ENCODE measurements at places on chromosomes 16 and 17.
A peak's percentile ranks its signal among the peaks of the same experiment; 100 is the strongest.

- peak; percentile 51 for DNase-seq
Observed at GRCh38 chr16:84672276-84673202, 24.2 kb downstream of the KLHL36 start.

GRCh38 chr17:57158325-57158724 is 73.3 kb downstream of the AKAP1 start:
- no peak for DNase-seq

GRCh38 chr17:80498242-80498919 is 22.0 kb upstream of the NPTX1 start:
- DNase-seq: no peak

GRCh38 chr16:52555572-52555971 is 8.6 kb upstream of the TOX3 start:
- DNase-seq: no peak

GRCh38 chr16:57091975-57092785 is at the start of gene CPNE2:
CPNE2 (plus strand) TSS chr16:57092583; CDS start chr16:57110743, 18,160 bp downstream.
- DNase-seq: peak; percentile 58

- no peak for DNase-seq
Observed at GRCh38 chr16:2030036-2030435, 3.3 kb downstream of the NHERF2 start.

GRCh38 chr16:10965440-10966061 is 21.2 kb downstream of the CLEC16A start:
- no peak for DNase-seq

DNA sequence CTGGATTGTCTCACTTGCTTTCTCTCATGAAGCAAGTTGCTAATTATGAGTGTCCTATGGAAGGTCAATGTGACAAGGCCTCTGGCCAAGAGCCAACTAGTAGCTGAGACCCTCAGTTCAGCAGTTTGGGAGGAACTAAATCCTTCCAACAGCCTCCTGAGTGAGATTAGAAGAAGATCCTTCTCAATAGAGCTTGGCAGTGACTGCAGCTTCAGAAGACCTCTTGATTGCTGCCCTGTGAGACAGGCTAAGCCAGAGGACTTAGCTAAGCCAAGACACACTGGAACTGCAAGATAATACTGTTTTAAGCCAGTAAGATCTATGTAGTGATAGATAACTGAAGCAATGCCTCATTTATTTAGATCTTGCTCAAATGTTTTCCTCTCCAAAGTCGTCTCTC is 34.3 kb downstream of the PCTP start:
- no peak for DNase-seq

GRCh38 chr17:68310152-68310551 is 18.9 kb downstream of the ARSG start:
- no peak for DNase-seq
